H9 (cell line): ENCODE measurements at places on chromosomes 6 and 20. TPM values are rescaled to one million over a fixed set of nuclear protein-coding genes. Genes with fewer than 3 reads are reported as not detected.

DNA sequence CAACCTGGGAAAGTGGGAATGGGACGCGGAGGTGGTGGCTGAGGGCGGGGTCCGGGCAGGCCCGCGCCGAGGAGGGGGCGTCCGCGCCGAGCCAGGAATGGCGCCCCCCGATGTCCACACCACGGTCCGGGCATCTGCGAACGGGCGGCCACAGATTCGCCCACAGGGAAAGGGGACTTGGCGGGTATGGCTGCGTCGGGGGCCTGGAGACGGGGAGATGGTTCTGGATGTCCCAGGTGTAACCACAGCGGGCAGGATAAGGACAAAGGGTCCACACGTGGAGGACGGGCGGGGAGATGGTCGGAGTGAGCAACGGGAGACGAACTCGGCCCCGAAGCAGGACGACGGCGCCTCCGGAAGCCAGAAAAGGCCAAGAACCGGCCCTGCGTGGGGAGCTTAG is 124.6 kb downstream of the WDR27 start:
- no peak overlapping the region for H3K27ac ChIP-seq
- DNase-seq = no peak
- no peaks in the 10 kb centered on the region for H3K27me3 ChIP-seq
- H3K4me1 ChIP-seq = no peaks in the 10 kb centered on the region
- H3K36me3 ChIP-seq = peaks cover 6% of the 10 kb centered on the region

GRCh38 chr6:12097791-12098190 is 85.7 kb downstream of the HIVEP1 start:
- no peaks in the 10 kb centered on the region for H3K4me1 ChIP-seq
- peaks cover 1% of the 10 kb centered on the region; the same call in 1 of the 2 replicates for H3K36me3 ChIP-seq
- H3K27me3 ChIP-seq = no peaks in the 10 kb centered on the region
- no peak overlapping the region for H3K27ac ChIP-seq
- H3K4me3 ChIP-seq = no peak overlapping the region

Gene RTF2
- total RNA-seq = 57.2 and 62.6 TPM in 2 replicates

Gene CYP39A1
- 0.50 and 0.59 TPM in 2 replicates for total RNA-seq

Gene GTSF1L
- total RNA-seq = not detected in 2 replicates

Gene RFX6
- not detected in 2 replicates for total RNA-seq

DNA sequence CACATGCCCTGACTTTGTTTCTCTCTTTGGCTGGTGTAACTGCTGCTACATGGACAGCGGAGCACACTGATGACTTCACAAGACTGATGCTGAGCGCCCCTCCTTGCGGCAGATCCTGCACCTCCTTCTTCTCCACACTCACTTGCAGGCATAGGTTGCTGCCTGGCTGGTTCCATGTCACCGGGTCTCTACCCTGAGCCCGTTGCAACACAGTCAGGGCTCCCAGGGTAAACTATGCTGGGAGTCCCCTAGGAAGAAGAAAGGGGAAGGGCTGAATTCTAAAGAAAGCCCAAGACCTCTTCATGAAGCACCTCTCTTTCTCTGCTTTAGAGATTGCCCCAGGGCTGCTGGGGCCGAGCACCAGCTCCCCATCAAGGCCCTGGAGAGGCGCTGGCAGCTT is 83.3 kb upstream of the DUSP22 start:
- H3K27me3 ChIP-seq = no peaks in the 10 kb centered on the region
- no peak overlapping the region for H3K27ac ChIP-seq
- 0 out of 2 replicates have a peak, but pooled peaks cover 4% of the 10 kb centered on the region for H3K36me3 ChIP-seq
- no peak for DNase-seq

Gene GRIK2
- 0.70 and 0.90 TPM in 2 replicates for total RNA-seq

Gene CRISP2
- not detected in 2 replicates for total RNA-seq

DNA sequence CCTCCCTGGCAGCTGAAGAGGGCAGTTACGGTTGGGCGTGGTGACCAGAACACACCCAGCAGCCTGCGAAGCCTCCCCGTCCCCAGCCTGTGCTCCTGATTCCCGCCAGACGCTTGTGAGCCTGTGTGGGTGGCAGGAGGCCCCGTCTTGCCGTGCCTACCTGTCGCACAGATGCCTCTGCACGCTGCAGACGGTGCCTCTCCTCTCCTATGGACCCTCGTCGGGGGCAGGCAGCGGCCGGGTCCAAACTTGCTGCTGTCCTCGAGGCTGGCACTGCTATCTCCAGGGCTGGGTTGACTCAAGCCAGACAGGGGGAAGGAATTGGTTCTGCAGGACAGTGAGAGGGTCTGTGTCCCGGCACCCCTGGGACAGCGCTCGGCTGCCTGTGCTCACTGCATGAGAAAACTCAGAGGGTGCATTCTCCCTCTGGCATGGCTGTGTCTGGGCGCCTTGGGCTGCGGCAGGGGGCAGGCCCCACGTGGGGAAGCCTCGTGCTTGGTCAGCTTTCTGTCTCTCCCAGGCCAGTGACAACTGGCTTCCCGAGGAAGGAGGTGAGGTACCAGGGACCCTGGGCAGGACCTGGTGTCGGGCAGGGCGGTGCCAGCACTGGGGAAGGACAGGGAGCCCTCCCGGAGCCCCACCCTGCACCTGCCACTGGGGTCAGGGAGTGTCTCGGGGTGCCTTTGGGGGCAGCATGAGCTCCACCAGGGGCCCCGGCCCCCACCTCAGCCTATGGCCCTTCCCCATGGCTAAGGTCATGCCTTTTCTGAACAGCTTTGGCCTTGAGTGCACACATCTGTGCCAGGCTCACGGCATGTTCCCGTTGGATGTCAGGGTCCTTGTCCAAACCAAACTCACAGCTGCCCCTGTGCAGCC is 127.5 kb downstream of the TAF4 start:
- no peaks in the 10 kb centered on the region for H3K27me3 ChIP-seq
- H3K4me1 ChIP-seq = no peaks in the 10 kb centered on the region
- H3K4me3 ChIP-seq = no peak overlapping the region
- DNase-seq = no peak
- no peak overlapping the region for H3K27ac ChIP-seq

DNA sequence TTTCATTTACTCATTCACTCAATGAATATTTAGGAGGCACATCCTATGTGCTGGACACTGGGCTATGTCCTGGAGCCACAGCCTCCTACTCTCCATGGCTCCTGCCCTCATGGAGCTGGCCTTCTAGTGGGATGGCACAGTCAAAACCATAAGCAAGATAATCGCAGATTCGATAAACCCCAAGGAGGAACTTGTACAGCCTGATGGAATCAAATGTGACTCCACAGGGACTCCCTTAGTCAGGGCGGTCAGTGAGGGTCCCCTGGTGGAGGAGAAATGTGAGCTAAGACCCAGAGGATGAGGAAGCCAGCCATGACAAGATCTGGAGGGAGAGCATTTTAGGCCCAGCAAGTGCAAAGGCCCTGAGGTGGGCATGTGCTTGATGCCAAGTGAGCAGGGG is 211.9 kb downstream of the PREX1 start:
- no peaks in the 10 kb centered on the region for H3K36me3 ChIP-seq
- H3K4me3 ChIP-seq = no peak overlapping the region
- no peaks in the 10 kb centered on the region for H3K4me1 ChIP-seq
- no peaks in the 10 kb centered on the region for H3K27me3 ChIP-seq

Gene DDX43
- total RNA-seq = 0.33 TPM in 1 of 2 replicates, not detected in the other

GRCh38 chr20:63811491-63811875 is 19.6 kb downstream of the ZBTB46 start:
- H3K4me3 ChIP-seq = no peak overlapping the region
- no peaks in the 10 kb centered on the region for H3K27me3 ChIP-seq
- no peak overlapping the region for H3K27ac ChIP-seq
- H3K36me3 ChIP-seq = no peaks in the 10 kb centered on the region
- no peaks in the 10 kb centered on the region for H3K4me1 ChIP-seq
- DNase-seq = no peak

DNA sequence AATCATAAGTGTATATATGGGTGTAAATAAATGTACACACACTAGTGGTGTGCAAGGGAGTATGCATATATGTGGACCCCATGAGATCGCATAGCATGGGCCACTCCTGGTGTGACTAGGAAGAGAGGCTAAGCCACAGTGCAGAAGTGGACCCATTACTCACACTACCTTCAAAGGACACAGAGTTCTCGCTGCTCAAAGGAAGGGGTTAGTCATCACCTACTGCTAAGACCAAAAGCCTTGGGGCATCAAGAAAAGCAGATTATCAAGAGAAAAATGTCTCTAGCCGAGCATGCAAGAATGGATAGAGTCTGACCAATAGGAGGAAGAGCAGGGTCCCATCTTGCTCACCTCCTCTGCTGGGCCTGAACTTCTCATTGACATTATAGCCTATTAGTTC is 195.5 kb downstream of the MAFB start:
- H3K4me1 ChIP-seq = no peaks in the 10 kb centered on the region
- no peaks in the 10 kb centered on the region for H3K36me3 ChIP-seq
- H3K27ac ChIP-seq = no peak overlapping the region
- no peak for DNase-seq
- no peak overlapping the region for H3K4me3 ChIP-seq

Gene PLCB4
- 8.4 and 10.1 TPM in 2 replicates for total RNA-seq

GRCh38 chr6:87277123-87277522 is 45.3 kb upstream of the SMIM8 start:
- no peak overlapping the region for H3K27ac ChIP-seq
- no peaks in the 10 kb centered on the region for H3K27me3 ChIP-seq
- H3K4me1 ChIP-seq = peaks cover 2% of the 10 kb centered on the region; the same call in 1 of the 2 replicates
- H3K36me3 ChIP-seq = no peaks in the 10 kb centered on the region
